ENCODE measurements at places on chromosomes 6 and 20.

DNA sequence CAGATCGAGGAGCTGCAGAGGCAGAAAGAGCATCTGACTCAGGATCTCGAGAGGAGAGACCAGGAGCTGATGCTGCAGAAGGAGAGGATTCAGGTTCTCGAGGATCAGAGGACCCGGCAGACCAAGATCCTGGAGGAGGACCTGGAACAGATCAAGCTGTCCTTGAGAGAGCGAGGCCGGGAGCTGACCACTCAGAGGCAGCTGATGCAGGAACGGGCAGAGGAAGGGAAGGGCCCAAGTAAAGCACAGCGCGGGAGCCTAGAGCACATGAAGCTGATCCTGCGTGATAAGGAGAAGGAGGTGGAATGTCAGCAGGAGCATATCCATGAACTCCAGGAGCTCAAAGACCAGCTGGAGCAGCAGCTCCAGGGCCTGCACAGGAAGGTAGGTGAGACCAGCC is 26.2 kb downstream of the C20orf173 start:
- no peak for DNase-seq

- DNase-seq = peak; percentile 34
Observed at GRCh38 chr6:77231438-77232305, 231.6 kb downstream of the HTR1B start.

GRCh38 chr6:73608761-73609160 is 45.0 kb downstream of the SLC17A5 start:
- DNase-seq = no peak

- DNase-seq = no peak
Observed at GRCh38 chr6:106804346-106805335, 169.9 kb downstream of the CD24 start.

GRCh38 chr6:129055796-129056195 is 172.9 kb downstream of the LAMA2 start:
- DNase-seq = no peak

DNA sequence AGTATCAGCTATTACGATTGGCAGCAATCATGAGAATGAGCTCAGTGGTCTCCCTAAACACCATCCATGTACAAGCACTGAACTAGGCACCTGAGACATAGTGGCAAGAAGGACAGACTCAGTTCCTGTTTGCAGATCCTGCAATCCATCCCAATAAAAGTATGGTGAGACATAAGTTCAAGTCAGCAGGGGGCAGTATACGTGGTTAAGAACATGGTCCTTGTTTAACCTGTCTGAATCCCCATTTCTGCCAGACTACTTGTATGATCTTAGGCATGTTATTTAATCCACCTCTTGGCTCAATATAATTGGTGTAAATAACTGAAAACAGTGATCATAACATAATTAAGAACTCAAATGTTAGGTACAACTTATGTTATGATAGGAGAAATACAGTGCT is 33.2 kb upstream of the PNISR start:
- peak; percentile 15 for DNase-seq

DNA sequence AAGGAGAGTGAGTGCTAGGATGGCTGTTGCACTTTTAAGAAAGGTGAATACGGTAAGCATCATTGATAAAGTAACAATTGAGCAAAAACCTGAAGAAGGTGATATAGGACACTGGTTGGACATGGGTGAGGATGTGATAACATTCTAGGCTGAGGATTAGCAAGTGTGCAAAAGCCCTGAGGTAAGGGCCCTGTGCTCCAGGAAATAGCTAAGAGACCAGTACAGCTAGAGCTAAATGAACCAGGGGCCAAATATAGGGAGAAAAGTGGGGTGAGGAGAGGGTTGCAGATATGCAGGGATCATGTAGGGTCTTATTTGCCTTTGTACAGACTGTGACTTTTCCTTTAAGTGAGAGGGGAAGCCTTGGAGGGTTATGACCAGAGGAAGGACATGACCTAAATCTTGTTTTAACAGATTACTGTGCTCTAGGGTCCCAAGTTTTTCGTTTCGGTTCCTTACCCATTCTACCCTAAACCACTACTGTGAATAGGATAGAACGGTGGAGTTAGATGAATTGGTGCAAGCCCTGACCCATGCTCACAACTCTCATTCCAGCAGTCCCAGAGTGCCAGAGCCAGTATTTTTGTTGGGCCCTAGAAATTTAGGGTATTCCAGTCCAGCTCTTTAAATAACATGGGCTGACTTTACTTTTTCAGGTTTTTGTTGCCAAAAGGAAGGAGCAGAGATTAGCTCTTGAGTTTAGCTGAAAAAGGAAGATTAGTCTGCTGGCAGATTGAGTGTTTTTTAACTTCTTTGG is 10.7 kb downstream of the MAPK14 start:
- DNase-seq = no peak

DNA sequence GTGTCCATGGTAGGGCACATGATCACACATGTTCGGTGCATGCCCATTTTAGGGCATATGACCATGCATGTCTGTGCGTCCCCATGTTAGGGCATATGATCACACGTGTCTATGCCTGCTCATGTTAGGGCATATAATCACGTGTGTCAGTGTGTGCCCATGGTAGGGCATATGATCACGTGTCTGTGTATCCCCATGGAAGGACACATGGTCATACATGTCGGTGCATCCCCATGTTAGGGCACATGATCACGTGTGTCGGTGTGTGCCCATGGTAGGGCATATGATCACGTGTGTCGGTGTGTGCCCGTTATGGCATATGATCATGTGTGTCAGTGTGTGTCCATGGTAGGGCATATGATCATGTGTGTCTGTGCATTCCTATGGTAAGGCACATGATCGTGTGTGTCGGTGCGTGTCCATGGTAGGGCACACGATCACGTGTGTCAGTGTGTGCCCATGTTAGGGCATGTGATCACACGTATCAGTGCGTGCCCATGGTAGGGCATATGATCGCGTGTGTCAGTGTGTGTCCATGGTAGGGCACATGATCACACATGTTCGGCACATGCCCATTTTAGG is 30.6 kb downstream of the YTHDF1 start:
- DNase-seq = no peak

DNA sequence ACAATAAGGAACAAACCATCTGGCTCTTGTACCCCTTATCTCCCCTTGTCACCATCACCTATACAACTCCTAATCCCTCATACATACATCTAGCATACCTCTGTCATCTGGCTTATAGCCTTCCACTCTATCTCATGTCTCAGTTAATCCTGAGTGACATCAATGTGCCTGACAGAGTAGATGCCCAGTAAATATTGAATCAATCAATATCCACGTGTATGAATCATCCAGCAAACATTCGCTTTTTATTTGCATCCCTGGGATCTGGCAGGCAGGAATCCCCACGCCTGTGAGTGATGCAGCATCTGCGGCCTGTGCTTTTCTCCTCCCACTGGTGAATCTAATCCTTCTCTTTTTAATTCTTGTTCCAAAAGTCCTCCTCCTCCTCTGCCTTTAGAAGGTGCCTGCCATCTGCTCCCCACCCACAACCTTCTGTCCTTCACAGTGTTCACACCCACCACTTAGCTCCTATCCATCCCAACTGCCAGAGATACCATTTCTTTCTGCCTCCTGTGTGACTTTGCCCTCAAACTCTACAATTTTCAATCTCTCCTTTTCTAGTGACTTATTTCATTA is 37.6 kb downstream of the ZNF391 start:
- no peak for DNase-seq

- no peak for DNase-seq
Observed at GRCh38 chr20:49400410-49400809, 82.1 kb downstream of the KCNB1 start.

- no peak for DNase-seq
Observed at GRCh38 chr20:19330731-19331130, 118.3 kb downstream of the SLC24A3 start.

- no peak for DNase-seq
Observed at GRCh38 chr6:6565488-6565887, 23.0 kb upstream of the LY86 start.

GRCh38 chr6:54135665-54136369 is 24.6 kb downstream of the MLIP start:
- DNase-seq = peak; percentile 75

DNA sequence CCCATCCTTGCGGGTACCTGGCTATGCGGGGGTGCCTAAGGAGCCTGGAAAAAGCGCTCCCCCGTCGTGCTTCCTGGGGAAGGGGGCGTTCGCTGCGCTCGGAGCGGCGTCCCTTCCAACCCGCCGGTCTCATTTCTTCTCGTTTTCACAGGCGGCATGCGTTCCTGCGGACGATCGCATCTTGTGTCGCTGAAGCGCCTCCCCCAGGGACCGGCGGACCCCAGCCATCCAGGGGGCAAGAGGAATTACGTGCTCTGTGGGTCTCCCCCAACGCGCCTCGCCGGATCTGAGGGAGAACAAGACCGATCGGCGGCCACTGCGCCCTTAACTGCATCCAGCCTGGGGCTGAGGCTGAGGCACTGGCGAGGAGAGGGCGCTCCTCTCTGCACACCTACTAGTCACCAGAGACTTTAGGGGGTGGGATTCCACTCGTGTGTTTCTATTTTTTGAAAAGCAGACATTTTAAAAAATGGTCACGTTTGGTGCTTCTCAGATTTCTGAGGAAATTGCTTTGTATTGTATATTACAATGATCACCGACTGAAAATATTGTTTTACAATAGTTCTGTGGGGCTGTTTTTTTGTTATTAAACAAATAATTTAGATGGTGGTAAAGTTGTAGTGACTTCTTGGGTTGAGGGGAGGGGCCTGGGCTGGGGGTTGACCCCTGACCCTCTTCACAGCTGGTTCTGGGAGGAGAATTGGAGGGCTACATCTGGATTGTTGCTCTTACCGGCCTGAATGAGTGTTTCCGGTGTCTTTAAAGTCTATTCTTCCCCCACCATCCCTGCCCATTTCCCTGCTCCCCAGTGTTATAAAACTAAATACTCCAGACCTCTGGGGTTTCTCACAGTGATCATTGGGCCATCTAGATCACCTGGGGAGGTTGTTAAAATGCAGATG is 1.1 kb downstream of the ID1 start:
- peak; percentile 28 for DNase-seq

DNA sequence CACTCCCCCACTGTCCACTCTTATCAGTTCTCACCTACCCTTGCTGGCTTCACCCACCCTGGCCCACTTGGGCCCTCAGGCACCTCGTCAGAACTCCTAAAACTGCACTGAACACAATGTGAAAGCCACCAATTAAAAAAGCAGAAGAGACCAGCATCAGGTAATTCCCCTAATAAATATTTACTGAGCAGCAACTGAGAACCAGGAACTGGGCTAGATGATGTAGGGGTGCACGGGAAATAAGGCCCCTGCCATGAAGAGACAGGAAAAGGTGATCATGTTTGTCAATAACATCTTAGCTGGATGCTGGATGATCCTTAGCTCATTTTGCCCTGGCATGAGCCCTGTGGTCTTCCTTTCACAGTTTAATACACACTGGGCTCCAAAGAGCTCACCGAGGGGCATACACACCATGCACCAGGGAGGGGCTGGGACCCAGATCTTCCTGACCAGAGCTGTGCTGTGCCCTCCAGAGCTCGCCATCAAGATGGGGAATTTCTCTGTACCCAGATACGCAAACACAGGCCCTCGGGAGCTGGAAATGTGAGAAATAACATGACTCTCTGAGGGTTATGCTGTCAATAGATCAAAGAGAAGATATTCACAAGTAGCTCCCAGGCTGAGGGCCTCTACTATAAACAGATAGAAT is 113.6 kb upstream of the SLC22A16 start:
- no peak for DNase-seq

DNA sequence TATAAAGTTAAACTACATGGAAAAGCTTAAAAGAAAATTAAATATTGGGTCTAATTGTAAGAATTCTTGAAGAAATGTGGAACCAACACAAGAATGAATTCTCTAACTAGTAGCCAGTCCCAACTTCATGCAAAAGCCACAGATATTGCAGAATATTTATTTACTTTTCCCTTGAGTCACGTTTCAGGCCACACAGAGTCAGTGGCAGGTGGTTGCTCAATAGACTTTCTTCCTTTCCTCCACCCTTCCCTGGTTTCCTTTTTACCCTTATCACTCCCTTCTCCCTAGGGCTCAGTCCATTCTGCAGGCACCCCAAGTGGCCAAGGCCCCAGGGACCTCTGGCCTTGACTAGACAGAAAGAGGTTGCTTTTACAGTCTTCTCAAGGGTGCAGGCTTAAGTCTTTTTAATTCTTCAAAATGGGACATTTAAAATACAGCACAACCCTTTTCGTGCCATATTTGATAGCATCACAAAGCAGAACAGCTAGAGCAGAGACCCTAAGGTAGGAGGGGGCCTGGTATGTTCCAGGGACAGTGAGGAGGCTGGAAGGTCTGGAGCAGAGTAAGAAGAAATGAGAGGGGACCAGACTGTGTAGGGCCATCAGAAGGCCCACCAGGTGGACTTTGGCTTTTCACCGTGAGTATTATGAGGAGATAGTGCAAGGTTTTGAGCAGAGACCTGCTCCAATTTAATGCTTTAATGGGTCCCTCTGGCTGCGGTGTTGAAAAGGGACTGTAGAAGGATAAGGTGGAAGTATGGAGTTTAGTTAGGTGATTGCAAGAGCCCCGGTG is 65.0 kb downstream of the HDDC2 start:
- peak; percentile 41 for DNase-seq

DNA sequence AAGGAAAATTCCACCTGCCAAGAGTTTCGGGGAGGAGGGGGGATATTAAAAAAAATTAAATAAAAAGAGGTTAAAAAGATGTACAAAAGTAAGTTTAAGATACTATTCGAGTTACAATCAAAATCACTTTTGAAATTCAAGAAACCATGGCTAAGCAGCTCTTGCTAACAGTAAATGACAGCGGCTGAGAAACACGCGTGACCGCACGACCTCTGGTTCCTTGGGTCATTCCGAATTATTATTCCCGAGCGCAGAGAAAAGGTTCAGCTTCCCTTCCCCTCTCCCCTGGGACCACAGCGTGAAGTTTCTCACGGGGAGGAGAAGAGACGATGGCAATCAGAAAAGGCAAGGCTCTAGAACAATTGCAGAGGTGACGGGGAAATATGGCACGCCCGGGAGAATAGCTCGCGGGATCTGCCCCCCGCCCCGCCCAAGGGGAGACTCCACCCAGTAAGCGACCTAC is 496 bp downstream of the TMEM242 start:
- DNase-seq = peak; percentile 89
